IMR-90 (cell line): ENCODE measurements at places on chromosomes 7 and 10.

DNA sequence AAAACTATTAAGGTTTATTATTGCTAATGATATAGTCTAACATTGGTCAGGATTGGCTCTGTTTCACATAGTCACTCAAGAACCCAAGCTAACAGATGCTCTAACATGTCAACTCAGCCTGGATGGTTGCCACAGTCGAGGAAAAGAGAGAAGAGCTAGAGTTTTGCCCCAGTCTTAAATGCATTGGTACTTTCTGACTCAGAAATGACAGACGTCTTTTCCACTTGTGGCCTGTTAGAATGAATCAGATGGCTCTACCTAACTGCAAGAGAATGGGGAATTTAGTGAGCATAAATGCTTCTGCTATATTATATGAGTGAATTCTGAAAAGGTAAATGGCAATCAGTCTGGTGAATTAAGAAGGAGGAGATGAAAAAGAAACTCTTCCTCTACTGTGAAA is 13.9 kb downstream of the HECTD2 start:
- peak; percentile 49 for DNase-seq

- no peak for DNase-seq
These were observed 75.5 kb downstream of the MARCHF5 start for GRCh38 chr10:92366412-92367021.

DNA sequence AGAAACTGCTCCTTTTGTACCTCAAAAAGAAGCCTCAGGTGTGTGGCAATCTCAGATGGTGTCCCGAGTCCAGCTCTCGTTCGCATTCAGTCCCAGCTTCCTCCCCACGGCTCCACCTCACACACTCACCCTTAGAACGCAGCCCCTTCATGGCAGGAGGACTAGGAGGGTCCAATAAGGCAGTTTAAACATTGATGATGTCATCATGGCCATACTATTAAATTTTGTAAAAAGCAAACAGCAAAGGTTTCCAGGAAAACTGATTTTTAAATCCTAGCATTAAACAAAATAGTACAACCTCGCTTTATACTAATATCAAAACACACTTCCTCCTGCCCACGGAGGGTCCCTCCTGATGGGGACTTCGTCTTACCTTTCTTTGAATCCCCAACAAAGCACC is 133.0 kb downstream of the ADAM12 start:
- DNase-seq: no peak

DNA sequence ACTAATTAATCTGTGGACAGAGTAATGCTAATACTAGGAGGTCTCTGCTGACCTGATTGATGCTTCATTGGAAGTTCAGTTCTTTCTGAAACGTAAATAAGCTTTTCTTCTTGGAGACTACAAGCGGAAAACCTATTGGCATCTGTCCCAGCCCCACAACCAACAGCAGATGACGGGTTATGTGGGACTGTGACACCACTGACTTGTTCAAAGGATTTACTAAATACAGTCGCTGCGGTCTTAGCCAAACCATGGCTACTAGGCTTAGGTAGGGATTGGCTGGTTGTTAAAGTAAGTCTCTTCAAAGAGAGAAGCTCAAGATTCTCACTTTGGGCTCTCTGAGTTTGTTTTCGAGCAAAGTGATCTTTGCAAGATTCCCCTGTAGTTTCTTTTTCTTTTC is 68.3 kb downstream of the HYCC1 start:
- DNase-seq: peak; percentile 63

GRCh38 chr10:29586509-29586908 is 48.3 kb downstream of the SVIL start:
- DNase-seq: no peak

- DNase-seq: no peak
These were observed 63.6 kb downstream of the ADARB2 start for GRCh38 chr10:1673568-1674345.

GRCh38 chr7:27133409-27134231 is 3.1 kb upstream of the HOXA4 start:
- no peak for DNase-seq

DNA sequence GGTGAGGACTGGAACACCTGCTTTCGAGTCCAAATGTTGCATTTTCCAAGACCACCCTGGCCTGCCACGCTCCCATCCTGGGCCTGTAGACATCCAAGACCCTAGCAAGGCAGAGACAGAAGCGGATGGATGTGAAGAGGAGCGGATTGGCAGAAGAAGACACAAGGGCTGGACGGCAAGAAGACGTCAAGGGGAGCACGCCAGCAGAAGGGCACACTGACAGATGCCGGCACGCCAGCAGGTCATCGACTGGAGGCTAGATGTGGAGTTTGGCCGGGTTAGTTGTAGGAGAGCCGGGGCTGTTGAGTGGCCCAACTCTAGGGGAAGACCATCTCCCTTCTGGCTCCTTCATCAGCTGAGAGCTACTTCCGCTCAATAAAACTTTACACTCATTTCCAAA is 251.6 kb downstream of the ZWINT start:
- DNase-seq: no peak

DNA sequence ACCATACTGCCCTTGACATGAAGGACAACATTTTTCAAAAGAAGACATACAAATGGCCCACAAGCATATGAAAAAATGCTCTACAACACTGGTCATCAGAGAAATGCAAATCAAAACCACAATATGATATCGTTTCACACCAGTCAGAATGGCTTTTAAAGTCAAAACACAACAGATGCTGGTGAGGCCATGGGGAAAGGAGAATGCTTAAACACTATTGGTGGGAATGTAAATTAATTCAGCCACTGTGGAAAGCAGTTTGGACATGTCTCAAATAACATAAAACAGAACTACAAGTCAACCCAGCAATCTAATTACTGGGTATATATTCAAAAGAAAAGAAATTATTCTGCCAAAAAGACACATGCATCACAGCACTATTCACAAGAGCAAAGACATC is 4.2 kb upstream of the NT5C3A start:
- DNase-seq: no peak

- DNase-seq: no peak
These were observed 110.3 kb downstream of the GAD2 start for GRCh38 chr10:26326851-26327250.

DNA sequence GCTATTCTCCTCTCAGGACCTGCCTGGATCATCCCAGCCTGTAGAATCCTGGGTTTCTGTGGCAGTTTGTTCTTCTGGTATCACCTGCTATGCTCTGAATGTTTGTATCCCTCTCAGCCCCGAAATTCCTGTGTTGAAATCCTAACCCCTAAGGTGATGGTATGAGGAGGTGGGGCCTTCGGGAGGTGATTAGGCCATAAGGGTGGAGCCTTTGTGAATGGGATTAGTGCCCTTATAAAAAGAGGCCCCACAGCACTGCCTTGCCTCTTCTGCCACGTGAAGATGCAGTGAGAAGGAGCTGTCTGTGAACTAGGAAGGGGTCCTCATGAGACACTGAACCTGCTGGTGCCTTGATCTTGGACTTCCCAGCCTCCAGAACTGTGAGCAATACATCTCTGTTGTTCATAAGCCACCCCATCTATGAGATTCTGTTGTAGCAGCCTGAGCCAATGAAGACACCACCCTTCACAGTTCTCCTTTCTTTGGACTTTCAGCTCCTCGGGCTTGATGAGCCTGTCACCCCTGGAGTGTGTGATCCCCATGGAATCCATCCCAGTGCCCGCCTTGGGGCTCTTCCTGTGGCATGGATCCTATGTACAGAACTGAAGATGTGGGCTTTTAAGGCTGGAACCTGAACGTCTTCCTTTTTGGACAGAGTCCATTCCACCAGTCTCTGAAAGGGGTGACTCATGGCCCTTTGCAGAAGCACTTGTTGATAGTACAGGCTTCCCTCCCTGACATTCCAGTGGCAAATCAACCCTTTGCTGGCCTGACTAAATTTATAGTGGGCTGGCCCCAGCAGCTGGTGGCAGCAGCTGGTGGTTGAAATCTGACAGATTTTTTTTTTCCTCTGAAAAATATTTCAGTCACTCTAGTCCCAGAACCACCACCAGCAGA is 138.0 kb downstream of the TACC2 start:
- DNase-seq: peak; percentile 97

- DNase-seq: no peak
These were observed 732.8 kb downstream of the ZWINT start for GRCh38 chr10:55628260-55628701.

DNA sequence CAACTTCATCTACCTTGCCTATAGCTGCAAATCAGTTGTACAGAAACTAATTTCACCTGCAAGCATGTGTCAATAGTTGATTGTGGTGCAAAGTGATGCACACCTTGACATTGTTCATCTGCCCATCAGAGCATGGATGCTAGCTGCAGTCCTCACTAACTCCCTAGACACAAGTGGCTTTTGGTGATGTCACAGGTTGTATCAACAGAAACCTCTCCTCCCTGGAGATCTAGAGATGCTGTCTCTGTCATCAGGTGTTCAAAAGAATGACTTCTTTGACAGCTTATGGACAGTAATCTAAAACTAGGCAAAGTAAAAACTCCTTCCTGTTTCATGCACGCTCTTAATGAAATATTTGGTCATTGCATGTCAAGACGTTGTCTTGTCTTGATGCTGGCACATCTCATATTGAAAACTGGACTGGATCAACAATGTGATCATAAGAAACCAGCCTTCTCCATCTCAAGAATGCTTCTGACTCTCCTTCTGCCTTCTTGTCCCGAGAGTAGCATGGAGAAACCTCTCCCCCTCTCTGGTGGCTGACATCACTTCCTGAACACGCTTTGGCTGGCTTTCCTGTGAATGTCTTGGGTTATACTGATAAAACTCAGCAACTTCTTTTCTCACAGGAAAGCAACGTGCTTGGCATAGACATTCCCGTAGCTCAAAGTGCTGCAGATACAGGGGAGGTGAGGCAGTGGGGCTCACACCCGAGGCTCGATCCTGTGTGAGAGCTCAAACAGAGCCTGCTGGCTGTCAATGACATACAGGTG is 176.2 kb upstream of the CDCA7L start:
- DNase-seq: peak; percentile 33

DNA sequence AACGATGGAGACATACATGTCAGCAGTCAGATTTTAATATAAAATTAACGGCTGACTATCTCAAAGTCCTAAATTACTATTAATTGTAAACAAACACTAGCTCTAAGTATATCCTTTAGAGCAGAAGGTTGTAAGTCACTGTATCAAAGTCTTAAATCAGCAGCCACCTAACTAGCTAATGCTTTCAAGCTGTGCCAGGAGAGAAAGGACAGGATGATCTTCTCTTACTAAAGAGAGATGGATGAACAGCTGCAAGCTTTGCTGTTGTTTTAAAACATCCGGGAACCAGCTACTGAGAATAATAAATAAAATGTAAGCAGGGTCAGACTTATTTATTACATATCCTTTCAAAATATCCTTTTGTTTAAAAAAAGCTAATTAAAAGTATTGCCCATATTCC is 24.0 kb upstream of the ABLIM1 start:
- no peak for DNase-seq

DNA sequence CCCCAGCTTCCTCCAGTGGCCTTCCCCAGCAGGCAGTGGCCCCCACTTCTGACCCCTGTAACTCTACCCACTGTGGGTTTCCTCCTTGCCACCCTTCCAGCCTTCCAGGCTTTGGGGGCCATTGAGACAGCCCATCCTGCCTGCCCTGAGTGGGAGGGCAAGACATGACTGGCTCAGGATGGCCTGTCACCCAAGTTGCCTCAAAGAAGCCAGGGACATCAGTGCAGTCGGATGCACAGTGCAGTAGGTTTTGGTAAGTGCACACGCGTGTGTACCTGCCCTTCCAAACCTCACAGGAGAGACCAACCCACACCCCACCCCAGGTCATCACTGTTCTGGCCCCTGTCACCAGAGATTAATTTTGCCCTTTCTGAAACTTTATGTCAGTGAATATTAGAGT is 22.7 kb downstream of the ZMIZ2 start:
- no peak for DNase-seq

DNA sequence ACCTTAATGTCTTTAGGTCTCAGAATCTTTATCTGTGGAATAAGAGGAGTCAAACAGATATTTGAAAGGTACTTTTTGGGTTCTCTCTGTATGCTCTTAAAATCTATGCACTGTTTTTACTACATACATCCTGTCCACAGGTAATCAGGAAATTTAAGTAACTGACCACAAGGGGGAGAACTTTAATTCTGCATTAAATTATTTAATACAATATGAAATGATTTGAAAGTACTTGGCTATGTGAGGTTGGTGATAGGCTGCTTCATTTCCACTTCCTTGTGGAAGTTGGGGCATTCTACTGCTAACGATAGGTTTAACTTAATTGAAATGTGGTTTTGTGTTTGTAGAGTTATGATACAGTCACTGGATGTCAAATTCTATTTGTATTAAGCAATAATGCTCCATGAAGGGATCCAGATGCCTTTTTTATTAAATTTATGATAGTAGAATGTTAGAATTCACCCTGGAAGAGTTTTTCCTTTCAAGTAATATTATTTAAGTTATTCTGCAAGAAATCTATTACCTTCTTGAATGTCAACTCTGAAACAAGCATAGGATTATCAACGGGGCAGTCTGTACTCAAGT is 6.0 kb downstream of the TEX47 start:
- DNase-seq: peak; percentile 2

DNA sequence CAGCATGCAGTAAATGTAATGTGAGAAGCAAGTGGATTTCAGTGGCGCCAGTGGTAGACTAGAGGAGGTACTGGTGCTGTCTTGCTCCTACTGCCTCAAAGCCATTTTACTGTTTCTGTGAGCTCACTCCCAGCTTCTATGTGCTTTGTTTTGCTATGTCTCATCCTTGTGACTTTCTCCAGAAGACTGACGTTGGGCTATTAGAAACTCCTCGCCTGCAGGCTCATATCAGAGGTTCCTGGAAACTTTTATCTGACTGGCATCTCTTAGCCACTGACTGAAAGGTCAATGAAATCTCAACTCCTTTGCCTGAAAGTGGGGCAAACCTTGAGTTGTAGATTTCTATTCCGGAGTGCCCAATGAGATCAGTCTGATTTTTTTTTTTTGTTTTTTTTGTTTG is 66.4 kb upstream of the SORCS1 start:
- DNase-seq: no peak

GRCh38 chr7:130227883-130228575 is 20.4 kb downstream of the SSMEM1 start:
- DNase-seq: no peak

- no peak for DNase-seq
These were observed 536 bp upstream of the POM121 start for GRCh38 chr7:72924386-72924732.

GRCh38 chr10:117955176-117955575 is 91.6 kb downstream of the RAB11FIP2 start:
- DNase-seq: no peak

GRCh38 chr7:121187222-121187621 is 141.6 kb upstream of the WNT16 start:
- DNase-seq: no peak

GRCh38 chr10:131615150-131615549 is 285.7 kb upstream of the PPP2R2D start:
- DNase-seq: no peak

- peak; percentile 43 for DNase-seq
These were observed 97.2 kb downstream of the JAZF1 start for GRCh38 chr7:28083164-28083997.
